ENCODE measurements at places on chromosomes 11 and 22.
A peak's percentile ranks its signal among the peaks of the same experiment; 100 is the strongest.

GRCh38 chr11:12125609-12126149, 15.3 kb downstream of the MICAL2 start:
- no peak for DNase-seq

DNA sequence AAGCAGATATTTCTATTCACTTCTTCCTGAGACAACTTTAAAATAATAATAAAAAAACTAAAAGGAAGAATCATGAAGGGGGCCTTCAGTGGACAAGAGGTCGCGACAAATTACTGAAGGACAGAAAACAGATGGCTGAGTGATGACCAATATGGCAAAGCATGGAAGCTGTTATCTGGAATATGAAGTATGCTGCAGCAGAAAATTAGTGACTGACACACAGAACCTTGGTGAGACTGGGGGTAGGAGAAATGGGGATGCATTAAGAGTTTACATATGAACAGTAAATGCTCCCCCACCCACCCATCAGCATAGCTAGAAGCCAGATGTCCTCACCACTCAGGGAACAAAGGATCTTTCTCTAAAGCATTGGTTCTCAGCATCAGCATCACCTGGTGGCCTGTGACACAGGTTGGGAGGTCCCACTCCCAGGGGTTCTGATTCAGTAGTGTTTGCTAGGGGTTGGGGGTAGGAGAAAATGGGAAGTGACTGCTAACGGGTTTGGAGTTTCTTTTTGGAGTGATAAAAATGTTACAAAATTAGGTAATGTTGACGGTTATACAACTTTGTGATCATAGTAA, 59.7 kb downstream of the NARS2 start:
- DNase-seq: no peak

GRCh38 chr11:131691181-131692041, 321.0 kb downstream of the NTM start:
- peak; percentile 68 for DNase-seq

GRCh38 chr11:58133309-58134076, 8.2 kb upstream of the OR9I1 start:
- no peak for DNase-seq

DNA sequence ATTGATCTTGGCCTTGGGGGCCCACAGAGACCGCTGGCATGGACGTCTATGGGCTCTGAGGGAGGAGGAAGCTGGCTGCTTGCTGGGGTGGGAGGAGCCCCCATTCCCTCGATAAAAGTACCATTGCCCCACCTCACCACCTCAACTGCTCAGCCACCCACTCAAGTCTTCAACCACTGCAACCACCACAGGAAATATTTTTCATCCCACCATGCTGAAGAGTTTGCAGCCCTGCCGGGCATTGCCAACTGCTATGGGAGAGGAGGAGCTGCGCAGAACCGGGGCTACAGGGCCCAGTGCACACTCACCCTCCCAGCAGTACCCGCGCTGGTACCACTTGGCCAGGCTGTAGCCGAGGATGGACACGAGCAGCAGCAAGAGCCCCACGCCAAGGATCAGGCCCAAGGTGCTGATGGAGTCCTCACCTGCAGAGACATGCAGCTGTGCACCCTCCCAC, 29.2 kb downstream of the IL10RA start:
- DNase-seq: no peak

DNA sequence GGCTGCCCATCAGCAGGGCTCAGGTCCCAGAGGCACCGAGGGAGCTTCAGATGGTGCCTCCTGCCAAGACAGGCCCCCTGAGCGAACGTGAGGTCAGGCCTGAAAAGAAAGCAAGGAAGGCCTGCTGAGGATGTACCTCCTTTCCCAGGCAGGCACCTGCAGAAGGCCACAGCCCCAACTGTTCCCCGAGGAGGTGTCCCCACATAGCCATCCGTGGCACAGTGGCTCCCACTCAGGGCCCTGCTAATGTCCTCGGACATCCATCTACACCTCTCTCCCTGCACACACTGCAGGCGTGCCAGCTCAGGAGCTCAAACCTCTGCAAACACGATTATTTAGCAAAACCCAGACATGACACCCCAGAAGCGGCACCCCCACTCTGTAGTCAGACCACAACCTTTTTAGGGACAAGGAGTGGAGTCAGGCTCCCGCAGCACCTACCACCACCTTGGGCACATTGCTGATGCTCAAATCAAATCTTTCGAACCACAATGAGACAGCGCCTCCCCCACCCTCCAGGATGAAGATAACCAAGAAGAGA, 36.9 kb downstream of the SHANK2 start:
- no peak for DNase-seq

DNA sequence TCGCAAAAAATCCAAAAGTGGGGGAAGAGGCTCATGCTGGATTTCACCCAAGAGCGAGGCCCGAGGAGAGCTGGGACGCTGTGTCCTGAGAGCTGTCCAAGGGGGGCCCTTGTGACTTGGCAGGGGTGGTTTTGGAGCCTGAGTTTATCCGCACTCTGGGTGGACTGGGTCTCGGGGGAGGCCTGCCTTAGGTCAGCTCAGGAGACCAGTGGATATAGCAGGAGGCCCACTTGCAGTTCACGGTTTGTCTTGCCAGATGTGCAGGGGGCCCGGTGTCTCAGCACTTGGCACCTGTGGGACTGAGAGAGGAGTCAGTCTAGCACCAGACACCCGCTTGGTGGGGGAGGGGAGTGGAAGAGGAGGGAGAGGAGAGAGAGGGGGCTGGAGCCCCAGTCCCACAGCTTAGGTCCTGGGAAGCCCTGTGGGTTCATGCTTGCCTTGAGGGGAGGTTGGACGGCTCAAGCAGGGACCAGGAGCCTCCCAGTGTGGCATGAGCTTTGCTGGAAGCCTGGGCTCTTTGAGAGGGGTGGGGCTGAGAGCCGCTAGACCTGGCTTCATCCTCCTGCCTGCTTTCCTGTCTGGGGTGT, 33.4 kb downstream of the PARVB start:
- DNase-seq: no peak

DNA sequence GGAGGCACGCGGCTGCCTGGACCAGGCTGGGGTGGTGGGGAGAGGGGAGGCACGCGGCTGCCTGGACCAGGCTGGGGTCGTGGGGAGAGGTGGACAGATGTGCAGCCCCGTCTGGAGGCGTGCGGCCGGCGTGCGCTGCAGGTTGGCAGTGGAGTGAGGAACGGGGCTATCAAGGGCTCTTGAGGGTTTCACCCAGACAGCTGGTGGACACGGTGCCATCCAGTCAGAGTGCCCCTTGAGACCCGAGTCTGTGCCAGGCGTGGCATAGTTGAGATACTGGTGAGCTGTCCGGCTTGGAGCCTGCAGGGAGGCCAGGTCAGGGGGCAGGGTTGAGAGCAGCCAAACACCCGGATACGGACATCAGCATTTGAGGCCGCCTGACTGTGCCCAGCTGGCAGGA, 1.5 kb upstream of the GRAMD4 start:
- no peak for DNase-seq

GRCh38 chr22:17639247-17639741, 737 bp downstream of the BCL2L13 start:
- no peak for DNase-seq
